ENCODE measurements at places on chromosomes 16 and 17. TPM values are rescaled to one million over a fixed set of nuclear protein-coding genes. Genes with fewer than 3 reads are reported as not detected.

Gene ITGB3
- total RNA-seq, result 0.98 TPM

DNA sequence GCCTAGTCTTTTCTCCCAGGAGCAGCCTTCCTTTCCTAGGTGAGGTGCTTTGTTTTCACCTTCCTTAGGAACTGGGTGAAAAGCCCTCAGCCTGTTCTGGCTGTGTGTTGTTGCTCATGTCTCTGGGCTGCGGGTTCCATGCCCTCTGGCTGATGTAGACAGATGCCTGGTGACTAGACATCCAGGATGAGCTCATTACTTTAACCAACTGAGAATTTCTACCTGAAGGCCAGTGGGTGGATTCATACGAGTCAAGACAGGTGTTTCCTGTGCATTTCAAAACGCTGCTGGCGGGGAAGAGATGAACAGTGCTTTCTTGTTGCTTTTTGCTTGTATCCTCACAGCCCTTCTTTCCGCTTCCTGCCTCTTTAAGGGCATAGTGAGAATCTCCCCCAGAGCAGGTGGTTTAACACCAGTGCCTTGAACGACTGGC, 22.3 kb downstream of the SAP30BP start:
- H3K27ac ChIP-seq, result peak overlapping the region; percentile 85
- H3K36me3 ChIP-seq, result peaks cover 6% of the 10 kb centered on the region
- peak overlapping the region; percentile 23 for H3K4me3 ChIP-seq
- peak; percentile 75 for DNase-seq
- H3K27me3 ChIP-seq, result no peaks in the 10 kb centered on the region

GRCh38 chr16:61887903-61888302, 148.3 kb downstream of the CDH8 start:
- DNase-seq, result no peak
- H3K36me3 ChIP-seq, result no peaks in the 10 kb centered on the region
- no peaks in the 10 kb centered on the region for H3K27me3 ChIP-seq
- H3K4me1 ChIP-seq, result no peaks in the 10 kb centered on the region
- H3K27ac ChIP-seq, result no peak overlapping the region

DNA sequence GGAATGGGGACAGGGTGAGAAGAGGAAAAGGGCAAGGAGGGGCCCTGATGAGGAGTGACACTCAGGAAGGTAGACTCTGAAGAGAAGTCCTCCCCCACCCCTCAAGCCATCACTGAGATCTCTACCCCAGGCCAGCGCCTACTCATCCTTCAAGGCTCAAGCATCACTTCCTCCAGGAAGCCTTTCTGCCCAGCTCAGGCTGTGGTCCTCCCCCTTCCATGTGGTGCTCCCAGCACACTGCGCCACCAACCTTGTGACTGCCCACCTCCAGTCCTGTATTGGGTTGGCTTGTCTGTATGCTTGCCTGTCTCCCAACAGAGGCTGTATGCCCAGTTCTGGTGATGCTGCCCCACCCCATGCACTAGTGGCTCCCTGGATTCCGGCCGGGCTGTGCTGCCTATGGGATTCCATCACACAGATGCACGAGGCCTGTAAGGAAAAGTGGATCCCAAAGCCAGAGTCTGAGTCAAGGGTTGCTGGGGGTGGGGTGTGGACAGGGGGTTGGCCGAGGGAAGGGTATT, 19.8 kb upstream of the ZFP90 start:
- H3K27me3 ChIP-seq, result peaks cover 5% of the 10 kb centered on the region
- no peak overlapping the region for H3K27ac ChIP-seq
- H3K4me3 ChIP-seq, result no peak overlapping the region
- peaks cover 9% of the 10 kb centered on the region for H3K4me1 ChIP-seq
- no peak for DNase-seq

DNA sequence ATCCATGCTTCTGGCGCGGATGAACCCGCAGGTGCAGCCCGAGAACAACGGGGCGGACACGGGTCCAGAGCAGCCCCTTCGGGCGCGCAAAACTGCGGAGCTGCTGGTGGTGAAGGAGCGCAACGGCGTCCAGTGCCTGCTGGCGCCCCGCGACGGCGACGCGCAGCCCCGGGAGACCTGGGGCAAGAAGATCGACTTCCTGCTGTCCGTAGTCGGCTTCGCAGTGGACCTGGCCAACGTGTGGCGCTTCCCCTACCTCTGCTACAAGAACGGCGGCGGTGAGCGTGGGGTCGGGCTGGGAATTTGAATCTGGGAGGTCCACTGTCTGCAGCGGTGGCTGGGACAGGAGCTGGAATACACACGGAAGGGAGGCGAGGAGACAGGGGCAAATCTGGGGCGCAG, 904 bp downstream of the SLC6A2 start:
- H3K27ac ChIP-seq, result no peak overlapping the region
- no peaks in the 10 kb centered on the region for H3K36me3 ChIP-seq
- no peaks in the 10 kb centered on the region for H3K4me1 ChIP-seq

GRCh38 chr17:50618300-50618699, 16.4 kb upstream of the ABCC3 start:
- H3K36me3 ChIP-seq, result no peaks in the 10 kb centered on the region
- no peak for DNase-seq
- peaks cover 7% of the 10 kb centered on the region for H3K4me1 ChIP-seq
- H3K4me3 ChIP-seq, result no peak overlapping the region
- H3K27ac ChIP-seq, result no peak overlapping the region

- H3K27ac ChIP-seq, result no peak overlapping the region
- no peak for DNase-seq
- H3K4me1 ChIP-seq, result no peaks in the 10 kb centered on the region
- no peaks in the 10 kb centered on the region for H3K36me3 ChIP-seq
- no peak overlapping the region for H3K4me3 ChIP-seq
Measured at GRCh38 chr16:8200839-8201238, 389.5 kb downstream of the TMEM114 start.

GRCh38 chr17:53129863-53130262, 692.9 kb upstream of the KIF2B start:
- no peak overlapping the region for H3K4me3 ChIP-seq
- DNase-seq, result no peak
- no peaks in the 10 kb centered on the region for H3K4me1 ChIP-seq
- no peaks in the 10 kb centered on the region for H3K36me3 ChIP-seq

GRCh38 chr16:28603381-28604185, 6.3 kb downstream of the SULT1A1 start:
- H3K27ac ChIP-seq, result no peak overlapping the region
- no peak for DNase-seq
- H3K4me3 ChIP-seq, result no peak overlapping the region
- no peaks in the 10 kb centered on the region for H3K4me1 ChIP-seq
- H3K36me3 ChIP-seq, result no peaks in the 10 kb centered on the region
- no peaks in the 10 kb centered on the region for H3K27me3 ChIP-seq
